ENCODE measurements at places on chromosomes 12 and 14. TPM values are rescaled to one million over a fixed set of nuclear protein-coding genes. Genes with fewer than 3 reads are reported as not detected.

Gene ARHGEF25
- 11.5 TPM for total RNA-seq

Gene AKAP5
- total RNA-seq = 4.8 TPM

Gene FZD10
- 1.9 TPM for total RNA-seq

Gene HOXC13
- not detected for total RNA-seq

Gene ACTN1
- total RNA-seq = 124 TPM

Gene TPH2
- total RNA-seq = not detected

Gene MSI1
- 0.44 TPM for total RNA-seq

Gene DENND5B
- 6.0 TPM for total RNA-seq

Data from lower lobe of right lung (tissue), 2 donors.